ENCODE measurements at places on chromosomes 13 and 19.

DNA sequence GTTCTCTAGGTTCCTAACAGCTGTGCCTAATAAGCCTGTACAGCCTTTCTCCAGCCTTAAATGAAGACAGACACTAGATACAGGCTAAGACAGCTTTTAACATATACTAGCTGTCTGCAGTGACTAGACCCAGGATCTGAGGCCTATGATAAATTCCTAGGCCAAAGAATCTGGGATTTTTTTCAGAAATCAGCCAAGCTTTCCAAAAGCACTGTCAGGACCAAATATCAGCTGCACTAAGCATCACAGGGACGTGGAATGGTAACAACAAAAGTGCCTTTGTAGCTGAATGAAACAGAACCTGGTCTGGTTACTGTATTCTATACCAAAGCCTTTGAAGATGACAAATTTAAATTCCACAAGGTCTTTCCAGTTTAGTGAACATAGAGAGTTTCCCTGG, 77.9 kb upstream of the DOCK9 start:
- no peak for DNase-seq

DNA sequence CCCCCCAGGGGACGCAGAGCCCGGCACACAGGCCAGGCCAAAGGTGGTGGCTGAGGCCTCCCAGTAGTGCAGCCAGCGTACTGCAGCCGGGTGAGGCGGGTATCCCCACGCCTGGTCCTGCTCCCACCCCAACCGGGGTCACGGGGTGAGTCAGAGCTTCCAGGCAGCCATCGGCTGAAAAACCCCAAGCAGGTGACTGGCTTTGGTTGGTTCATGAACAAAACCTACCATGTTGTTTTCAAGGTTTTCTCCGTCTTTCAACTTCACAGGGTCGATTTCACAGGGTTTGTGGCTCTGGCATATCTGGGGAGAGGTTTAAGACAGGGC, 42.1 kb upstream of the C13orf46 start:
- DNase-seq, result no peak

DNA sequence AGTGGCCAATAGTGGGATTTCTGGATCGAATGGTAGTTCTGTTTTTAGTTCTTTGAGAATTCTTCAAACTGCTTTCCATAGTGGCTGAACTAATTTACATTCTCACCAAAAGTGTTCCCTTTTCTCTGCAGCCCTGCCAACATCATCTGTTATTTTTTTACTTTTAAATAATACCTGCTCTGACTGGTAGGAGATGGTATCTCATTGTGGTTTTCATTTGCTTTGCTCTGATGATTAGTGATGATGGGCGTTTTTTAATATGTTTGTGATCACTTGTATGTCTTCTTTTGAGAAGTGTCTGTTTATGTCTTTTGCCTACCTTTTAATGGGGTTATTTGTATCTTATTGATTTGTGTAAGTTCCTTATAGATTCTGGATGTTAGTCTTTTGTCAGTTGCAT, 48.0 kb downstream of the RNASEH2B start:
- DNase-seq, result no peak

- no peak for DNase-seq
Measured at GRCh38 chr19:58561373-58562121, 3.1 kb upstream of the UBE2M start.

- no peak for DNase-seq
Measured at GRCh38 chr13:93225610-93226009, 997 bp upstream of the GPC6 start.

DNA sequence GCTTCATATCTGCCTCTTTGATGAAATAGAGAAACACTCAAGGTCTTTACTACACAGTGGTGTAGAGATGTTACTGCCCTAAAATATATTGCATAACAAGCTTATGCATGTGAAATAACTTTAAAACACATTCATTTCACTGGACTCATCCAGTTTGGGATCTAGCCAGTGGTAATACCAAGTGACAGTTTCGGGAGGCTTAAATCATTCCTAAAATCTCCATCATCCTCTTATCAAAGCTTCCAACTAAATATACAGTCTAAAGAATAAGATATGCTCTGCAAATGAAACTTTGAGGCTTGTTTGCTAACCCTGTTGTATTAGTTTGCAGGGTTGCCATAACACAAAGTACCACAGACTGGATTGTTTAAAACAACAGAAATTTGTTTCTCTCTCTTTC, 52.8 kb downstream of the THSD1 start:
- DNase-seq, result no peak

- no peak for DNase-seq
Measured at GRCh38 chr19:17135001-17135853, 59.6 kb downstream of the MYO9B start.

GRCh38 chr19:5932609-5933262, 18.7 kb downstream of the CAPS start:
- DNase-seq, result no peak

GRCh38 chr13:110507678-110508381, 53.7 kb downstream of the RAB20 start:
- DNase-seq, result no peak

DNA sequence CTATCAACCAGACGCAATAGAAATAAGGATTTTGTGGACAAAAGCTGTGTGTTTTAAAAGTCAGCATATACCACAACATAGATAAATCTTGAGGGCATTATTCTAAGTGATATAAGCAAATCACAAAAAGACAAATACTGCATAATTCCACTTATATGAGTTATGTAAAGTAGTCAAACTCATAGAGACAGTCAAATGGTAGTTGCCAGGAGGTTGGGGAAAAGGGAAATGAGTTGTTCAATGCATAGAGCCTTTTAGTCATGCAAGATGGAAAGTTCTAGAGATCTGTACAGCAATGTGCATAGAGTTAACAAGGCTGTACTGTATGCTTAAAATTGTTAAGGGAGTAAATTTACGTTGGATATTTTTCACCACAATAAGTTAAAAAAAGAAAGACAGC, 244.7 kb downstream of the DCT start:
- no peak for DNase-seq

GRCh38 chr13:109792416-109793059, 6.2 kb upstream of the IRS2 start:
- no peak for DNase-seq

DNA sequence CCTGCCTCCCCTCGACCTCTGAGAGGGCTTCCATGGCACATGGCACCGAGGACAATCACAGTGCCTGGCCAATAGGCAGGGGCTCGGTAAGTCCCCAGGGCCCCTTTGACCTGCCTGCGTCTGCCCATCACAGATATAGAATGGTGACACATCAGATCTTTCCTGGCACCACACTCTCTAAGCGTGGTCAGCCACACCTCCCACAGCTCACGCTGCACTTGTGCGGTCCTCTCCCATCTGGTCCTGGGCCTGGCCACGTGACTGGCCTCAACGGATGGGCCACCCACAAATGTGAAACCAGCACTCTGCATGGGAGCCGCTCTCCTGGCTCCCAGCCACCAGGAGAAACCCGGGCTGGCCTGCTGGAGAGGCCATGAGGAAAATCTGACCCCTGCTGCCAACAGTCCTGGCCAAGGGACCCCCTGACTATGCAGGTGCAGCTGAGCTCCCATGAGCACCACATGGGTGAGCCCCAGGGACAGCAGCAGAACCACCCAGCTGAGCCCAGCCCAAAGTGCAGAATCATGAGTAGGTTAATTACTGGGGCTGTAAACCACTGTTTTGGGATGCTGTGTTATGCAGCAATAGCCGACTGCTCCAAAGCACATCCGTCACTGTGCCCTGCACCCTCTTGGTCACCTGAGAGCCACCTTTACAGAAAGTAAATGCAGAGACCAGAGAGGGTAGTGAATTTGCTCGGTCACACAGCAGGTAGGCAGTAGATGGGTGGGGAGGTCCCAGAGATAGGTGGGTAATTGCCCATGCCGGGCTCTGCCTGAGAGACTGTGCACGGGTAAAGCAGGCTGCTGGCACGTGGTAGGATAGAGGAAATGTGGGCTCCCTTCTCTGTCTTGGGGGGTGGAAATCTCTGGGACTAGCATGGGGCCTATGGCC, 9.7 kb upstream of the MEF2B start:
- no peak for DNase-seq

GRCh38 chr13:59358014-59358413, 805.7 kb downstream of the DIAPH3 start:
- no peak for DNase-seq

- no peak for DNase-seq
Measured at GRCh38 chr13:76440568-76440967, 445.6 kb downstream of the KCTD12 start.

- DNase-seq, result no peak
Measured at GRCh38 chr19:13850910-13851733, 25.8 kb upstream of the NANOS3 start.

DNA sequence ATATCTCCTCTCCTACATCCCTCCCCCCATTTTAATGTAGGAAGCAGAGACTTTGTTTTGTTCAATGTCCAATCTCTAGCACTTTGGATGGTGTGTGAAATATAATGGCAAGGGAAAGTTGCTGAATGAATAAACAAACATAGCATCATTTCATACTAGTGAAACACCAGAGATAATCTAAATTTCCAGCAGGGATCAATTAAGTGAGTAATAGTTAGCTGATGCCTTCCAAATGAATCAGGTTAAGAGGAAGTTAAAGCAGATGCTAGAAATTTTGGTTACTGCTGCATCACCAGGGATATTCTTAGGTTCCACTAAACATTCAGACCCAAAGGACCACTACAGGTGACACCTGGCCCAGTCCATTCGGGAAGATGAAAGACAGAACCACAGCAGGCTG, 8.1 kb downstream of the MRPS31 start:
- no peak for DNase-seq

GRCh38 chr19:29680447-29680846, 15.2 kb downstream of the PLEKHF1 start:
- DNase-seq, result peak; percentile 56

DNA sequence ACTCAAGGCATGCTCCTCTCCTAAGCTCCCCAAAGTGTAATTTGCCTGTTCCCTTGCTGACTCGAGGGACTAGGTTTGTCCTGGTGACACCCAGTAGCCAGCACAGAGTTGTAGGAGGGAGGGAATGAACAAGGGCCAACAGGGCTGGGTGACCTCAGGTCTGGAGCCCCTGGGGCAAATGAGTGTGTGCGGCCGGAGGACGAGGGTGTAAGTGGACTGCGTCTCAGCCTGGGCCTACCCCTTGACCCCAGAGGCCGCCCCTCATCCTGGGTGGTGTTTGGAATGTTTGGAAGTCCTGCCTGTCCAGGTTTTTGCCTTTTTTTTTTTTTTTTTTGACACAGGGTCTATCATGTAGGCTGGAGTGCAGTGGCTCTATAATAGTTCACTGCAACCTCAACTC, 1.3 kb upstream of the ZNF653 start:
- no peak for DNase-seq

DNA sequence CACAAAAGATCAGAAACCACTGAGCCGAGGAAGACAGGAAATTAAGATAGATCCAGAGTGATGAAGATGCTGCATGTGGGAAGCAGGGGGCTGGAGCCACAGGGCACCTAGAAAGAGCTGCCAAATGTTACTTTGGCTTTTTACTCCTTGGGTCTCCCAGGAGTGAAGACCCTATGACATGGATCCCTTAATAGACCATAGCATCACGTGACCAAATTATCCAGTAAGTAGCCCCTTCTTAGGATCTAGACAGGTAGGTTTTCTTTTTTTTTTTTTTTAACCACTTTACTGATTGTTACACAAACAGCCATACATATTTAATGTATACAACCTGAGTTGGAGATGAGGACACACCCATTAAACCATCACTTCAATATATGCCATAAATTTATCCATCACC, 183.9 kb upstream of the SOX21 start:
- DNase-seq, result no peak

DNA sequence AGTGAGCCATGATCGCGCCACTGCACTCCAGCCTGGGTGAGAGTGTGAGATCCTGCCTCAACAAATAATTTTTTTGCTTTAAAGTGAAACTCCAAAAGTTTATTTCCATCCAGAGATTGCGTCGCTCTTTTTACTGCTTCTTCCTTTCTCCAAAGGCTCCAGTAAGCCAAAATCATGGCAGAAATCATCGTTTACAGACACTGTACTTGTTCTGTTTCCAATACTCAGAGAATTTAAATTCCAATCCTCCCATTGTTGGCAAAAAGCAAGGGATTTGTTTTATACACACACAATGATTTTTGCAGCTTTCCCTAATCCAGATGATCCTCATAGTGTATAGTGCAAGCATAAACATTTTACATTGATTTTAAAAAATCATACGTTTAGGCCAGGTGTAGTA, 15.3 kb downstream of the FBXO27 start:
- no peak for DNase-seq

GRCh38 chr19:8592231-8593009, 15.2 kb upstream of the MYO1F start:
- peak; percentile 96 for DNase-seq

GRCh38 chr13:55887561-55887960, 1253.2 kb upstream of the PRR20A start:
- DNase-seq, result no peak

GRCh38 chr19:28785971-28786370, 427.0 kb downstream of the UQCRFS1 start:
- DNase-seq, result no peak

DNA sequence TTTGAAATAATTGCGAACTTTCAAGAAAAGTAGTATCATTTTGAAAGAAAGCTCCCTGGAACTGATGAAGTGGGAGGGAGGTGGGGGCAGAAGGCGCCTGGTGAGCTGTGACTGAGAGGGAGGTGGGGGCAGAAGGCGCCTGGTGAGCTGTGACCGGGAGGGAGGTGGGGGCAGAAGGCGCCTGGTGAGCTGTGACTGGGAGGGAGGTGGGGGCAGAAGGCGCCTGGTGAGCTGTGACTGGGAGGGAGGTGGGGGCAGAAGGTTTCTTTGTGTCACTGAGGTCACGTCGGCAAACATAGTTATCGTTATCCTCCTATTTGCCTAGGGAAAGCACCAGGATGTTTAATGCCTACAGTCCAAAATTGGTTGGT, 24.2 kb downstream of the C2CD4C start:
- DNase-seq, result no peak

DNA sequence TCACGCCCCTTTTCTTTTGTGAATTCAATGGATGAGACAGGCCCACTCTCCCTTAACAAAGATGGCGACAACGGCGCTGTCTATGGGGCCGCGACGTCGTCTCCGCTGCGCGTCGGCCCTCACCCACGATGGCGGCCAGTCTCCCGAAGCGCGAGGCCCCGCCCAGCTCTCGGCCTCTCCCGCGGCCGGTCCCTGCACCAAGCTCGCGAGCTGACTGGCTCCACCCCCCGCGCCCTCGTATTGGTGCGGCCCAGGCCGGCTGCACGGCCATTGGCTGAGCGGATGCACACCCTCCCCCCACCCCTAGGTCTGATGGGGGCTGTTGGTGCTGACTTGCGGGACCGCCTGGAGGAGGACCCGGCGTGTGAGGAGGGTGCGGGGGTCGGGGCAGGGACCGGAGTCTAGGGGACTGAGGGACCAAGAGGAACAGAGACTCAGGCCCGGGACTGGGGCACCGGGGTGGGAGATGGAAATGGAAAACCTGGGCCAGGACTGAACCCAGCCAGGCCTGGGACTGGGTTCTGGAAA, 4.8 kb downstream of the SPHK2 start:
- DNase-seq, result peak; percentile 89

GRCh38 chr19:33290956-33291622, 11.2 kb downstream of the CEBPA start:
- no peak for DNase-seq

DNA sequence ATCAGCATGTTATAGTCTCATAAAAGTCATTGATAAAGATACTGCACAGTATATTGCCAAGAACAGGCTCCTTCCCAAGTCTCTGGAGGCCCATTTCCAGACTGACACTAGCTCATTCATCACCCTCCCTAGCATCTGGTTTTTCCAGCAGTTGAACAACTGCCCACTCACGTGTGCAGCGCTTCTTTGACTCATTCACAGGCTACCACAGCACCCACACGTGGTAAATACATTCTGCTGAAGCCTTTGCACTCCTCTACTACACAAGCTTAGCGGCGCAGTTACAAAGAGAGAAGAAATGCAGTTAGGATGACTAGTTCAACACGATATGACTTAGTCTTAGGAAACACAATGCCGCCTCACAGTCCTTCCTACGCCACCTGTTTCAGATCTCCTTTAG, 87.7 kb downstream of the DOCK9 start:
- no peak for DNase-seq

Measured in stimulated activated CD4-positive, alpha-beta T cell treated with anti-CD3 and anti-CD28 coated beads, Interleukin-1b, Interleukin-23, amount 100 ng/mL, for 1 hour (primary cell).